Osteocyte (in vitro differentiated cells): ENCODE measurements at places on chromosomes 5 and 9.

DNA sequence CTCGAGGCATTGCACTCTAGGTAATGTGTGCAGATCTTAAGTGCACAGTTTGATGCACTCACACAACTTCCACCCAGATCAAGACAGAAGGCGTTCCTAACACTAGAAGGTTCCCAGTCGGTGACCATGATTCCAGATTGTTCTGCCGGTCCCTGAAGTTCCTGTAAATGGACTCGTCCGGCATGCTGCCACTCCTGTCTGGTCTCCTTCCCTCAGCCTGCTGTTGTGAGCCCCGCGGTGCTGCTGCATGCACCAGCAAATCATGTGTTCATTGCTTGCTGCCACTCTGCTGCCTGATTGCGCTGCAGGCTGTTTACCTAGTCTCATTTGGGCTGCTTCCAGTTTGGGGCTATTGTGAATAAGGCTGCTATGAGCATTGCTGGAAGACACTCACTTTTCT lies 11.5 kb downstream of the STKLD1 start:
- no peak for DNase-seq

DNA sequence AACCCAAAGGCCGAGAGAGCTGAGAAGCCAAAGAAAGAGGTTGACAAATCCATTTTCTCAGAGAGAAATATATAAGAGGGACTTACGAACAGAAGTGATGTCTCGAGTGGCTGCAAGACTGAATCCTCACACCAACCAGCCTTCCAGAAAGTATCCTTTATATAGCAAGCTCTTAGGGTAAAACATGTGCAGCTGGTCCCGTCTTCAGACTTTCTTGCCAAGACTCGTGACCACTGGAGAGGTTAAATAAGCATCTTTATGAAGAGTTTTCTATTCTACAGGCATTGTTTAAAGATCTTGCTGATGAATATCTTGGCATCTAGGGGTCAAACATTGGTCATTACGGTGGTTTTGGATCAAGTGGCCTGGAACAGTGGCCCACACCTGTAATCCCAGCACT lies 16.9 kb upstream of the SLC22A4 start:
- DNase-seq = no peak

DNA sequence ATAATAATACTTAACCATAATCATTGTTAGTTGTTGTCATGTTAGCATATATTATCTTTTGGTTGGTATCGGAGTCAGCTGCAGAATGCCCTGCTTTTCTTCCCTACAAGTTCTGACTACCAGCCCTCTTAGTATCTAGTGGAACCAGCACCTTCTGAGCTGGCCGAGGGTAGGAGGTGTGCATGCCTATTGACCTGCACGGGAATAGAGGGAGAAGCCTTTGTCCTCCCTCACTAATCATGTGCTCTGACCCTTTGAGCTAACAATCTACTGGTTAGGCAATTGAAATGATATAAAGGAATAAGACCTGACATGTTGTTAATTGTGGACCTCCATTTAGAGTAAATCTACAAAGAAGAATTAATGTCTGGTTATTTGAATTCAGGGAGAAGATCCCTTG lies 4.1 kb downstream of the PCSK5 start:
- DNase-seq = no peak

- DNase-seq = no peak
Observed at GRCh38 chr5:54611290-54611951, 93.9 kb downstream of the SNX18 start.

DNA sequence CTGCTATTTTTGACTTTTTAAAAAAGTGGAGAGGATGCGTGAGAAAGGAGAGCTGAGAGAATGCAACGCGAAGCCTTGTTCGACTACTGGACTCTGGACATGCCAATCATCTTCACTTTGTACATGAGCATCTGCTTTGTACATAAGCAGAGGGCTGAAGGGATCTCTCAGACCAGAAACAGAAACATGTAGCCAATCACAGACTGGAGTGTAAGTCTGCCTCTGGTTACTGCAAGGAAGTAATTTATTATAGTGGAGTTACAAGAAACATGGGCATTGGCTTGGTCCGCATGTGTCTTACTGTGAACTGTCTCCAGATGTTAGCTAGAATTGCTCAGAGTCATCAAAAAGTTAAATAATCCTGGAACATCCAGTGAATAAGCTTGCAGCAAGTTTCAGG lies 190.0 kb upstream of the GRAMD2B start:
- no peak for DNase-seq

GRCh38 chr5:68740226-68740910 lies 353.4 kb upstream of the SLC30A5 start:
- no peak for DNase-seq

GRCh38 chr5:159971038-159971437 lies 37.9 kb upstream of the TTC1 start:
- DNase-seq = no peak

- DNase-seq = no peak
Observed at GRCh38 chr9:6928863-6929262, 171.1 kb downstream of the KDM4C start.

DNA sequence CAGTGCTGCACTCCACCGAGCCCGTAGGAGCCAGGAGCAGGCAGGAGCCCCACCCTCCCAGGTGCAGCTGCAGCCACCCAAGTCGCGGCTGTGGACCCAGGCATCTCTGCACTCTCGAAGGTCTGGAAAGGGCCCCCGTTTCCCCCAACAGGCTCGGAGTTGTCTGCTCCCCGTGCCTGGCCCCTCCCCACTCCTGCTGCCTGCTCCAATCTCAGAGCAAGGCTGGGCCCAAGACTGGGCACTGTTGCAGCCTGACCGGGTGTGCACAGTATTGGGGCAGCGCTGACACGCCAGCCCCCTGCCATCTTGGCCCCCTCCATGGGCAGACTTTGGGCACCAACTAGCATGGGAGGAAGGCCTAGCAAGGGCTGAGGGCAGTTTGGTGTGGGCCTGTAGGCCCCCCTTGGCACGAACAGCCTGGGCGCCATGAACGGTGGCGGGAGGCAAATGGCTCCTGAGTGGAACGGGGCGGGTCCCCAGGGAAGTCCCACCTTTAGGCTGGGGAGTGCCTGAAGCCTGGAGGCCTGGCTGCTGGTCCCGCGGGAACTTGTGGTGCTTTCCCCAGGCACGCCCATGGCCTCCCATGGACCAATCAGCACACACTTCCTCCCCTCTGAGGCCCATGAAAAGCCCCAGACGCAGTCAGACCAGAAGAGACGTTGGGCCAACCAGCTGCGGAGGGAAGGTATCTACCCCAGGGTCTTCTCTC lies 60.4 kb downstream of the PSAT1 start:
- no peak for DNase-seq

DNA sequence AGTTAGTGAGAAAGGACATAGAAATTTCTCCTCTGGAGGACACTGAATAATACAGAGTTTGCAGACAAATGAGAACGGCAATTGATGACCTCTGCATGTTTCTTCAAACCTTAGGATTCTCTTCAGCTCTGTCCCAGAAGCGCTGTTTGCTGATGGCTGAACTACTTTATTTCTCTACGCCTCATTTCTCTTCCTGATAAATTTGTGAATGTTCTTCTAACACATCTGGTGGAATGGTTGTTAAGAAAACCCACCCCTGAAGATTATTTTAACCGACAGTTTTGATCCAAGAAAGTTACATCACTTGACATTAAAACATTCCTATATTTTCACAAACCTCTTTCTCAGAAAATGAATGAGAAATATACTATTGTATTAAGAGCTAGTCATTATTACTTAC lies 1150.6 kb downstream of the DTWD2 start:
- DNase-seq = no peak

- DNase-seq = no peak
Observed at GRCh38 chr9:129719135-129719534, 33.7 kb downstream of the PTGES start.

GRCh38 chr5:171528865-171529614 lies 109.6 kb downstream of the FGF18 start:
- DNase-seq = no peak

- no peak for DNase-seq
Observed at GRCh38 chr9:126498331-126498730, 115.4 kb upstream of the LMX1B start.

- DNase-seq = no peak
Observed at GRCh38 chr9:79663300-79663699, 91.5 kb downstream of the TLE4 start.

GRCh38 chr9:122004589-122004988 lies 88.5 kb downstream of the TTLL11 start:
- peak; percentile 46 for DNase-seq

DNA sequence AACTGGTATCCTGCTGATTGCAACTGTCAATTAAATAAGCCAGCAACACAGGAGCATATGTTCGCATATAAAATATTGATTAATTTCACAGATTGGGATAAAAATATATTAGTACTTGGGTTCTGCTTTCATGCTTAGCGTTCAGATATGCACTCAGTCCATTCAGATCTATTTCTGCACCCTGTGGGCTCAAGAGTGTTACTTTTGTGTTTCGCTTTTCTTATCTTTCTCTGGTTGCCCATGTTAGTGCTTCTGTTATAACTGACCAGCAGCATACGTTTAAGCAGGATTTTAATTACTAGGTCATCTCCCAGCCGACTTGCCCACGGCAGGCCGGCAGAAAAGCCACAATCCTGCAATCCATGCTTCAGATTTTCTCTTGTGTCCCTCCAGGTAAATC lies 289.1 kb downstream of the EBF1 start:
- DNase-seq = no peak

DNA sequence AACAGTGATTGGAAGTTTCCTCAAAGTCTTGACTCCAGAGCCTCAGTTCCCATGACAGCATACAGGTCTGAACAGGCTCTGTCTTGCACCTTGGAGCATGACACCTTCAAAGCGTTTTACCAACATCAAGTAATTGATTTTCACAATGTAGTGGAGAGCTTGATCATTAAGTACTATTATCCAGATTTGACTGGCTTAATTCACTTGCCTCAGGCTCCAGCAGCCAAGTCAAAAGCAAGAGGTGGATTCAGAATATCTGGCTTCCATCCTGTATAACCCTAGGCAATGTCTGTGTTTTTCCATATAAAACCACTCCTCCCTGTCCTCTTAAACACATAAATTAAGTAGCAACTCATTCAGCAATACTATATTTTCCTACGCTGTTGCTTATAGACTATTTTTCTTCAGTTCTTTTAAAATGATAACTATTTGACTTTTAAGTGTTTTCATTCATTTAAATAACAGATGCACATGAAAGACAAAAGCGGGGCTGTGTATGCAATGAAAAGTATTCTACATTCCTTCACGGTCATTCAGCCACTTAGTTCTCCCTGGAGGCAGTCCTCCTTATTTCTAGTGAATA lies 150.8 kb upstream of the RANBP3L start:
- no peak for DNase-seq

GRCh38 chr5:3809455-3809854 lies 213.8 kb downstream of the IRX1 start:
- DNase-seq = no peak

GRCh38 chr9:125183054-125183453 lies 6.5 kb downstream of the PPP6C start:
- DNase-seq = no peak

- DNase-seq = no peak
Observed at GRCh38 chr5:116375926-116376325, 198.7 kb downstream of the SEMA6A start.

DNA sequence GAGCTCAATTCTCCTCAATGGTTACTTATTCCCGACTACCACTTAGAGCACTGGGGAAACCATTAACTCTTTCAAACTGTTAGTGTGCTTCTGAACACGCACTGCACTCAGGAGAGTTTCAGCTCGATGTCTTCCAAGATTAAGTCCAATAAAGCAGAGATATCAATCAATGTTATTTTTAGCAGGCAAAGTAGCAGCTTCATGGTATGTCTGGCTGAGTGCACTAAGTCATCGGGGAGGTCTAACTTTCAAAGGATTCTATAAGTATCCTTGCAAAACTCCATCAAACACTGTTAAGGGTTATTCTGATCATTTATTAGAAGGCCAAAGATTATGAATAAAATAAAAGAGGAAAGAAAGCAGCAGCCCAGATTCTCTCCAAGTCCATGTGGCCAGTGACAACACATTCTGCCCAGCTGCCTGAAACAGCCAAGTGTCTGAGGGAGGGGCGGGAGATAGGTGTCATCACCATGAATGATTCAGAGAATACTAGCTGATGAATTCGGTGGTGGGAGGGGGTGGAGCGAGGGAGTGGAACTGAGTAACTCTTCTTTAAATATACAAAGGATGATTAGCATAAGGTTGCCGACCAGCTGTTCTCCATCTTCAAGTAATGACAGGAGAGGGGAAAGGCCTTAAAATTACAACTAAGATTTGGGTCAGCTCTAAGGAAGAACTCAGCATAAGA lies 21.3 kb downstream of the NREP start:
- no peak for DNase-seq

DNA sequence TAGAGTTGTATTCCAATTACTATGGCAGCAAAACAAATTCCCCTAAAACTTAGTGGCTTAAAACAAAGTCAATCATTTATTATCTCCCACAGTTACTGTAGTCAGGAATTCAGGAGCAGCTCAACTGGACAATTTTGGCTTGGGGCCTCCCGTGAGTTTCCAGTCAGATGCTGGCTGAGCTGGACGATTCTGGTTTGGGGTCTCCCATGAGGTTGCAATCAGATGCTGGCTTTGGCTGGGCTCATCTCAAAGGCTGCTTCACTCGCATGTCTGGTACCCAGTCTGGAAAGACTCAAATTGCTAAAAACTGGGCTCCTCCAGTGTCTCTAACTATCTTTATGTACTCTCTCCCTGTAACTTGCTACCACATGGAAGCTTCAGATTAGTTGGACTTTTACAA lies 130.1 kb downstream of the C5orf15 start:
- DNase-seq = no peak

GRCh38 chr9:19085295-19085694 lies 17.4 kb downstream of the HAUS6 start:
- no peak for DNase-seq

GRCh38 chr9:133914442-133915342 lies 77.4 kb downstream of the VAV2 start:
- DNase-seq = no peak

GRCh38 chr5:103211576-103212561 lies 46.7 kb upstream of the MACIR start:
- DNase-seq = no peak
